CD4-positive, alpha-beta T cell treated with Interleukin-4 for 1 hour (primary cell): ENCODE measurements at places on chromosomes 4 and X.

DNA sequence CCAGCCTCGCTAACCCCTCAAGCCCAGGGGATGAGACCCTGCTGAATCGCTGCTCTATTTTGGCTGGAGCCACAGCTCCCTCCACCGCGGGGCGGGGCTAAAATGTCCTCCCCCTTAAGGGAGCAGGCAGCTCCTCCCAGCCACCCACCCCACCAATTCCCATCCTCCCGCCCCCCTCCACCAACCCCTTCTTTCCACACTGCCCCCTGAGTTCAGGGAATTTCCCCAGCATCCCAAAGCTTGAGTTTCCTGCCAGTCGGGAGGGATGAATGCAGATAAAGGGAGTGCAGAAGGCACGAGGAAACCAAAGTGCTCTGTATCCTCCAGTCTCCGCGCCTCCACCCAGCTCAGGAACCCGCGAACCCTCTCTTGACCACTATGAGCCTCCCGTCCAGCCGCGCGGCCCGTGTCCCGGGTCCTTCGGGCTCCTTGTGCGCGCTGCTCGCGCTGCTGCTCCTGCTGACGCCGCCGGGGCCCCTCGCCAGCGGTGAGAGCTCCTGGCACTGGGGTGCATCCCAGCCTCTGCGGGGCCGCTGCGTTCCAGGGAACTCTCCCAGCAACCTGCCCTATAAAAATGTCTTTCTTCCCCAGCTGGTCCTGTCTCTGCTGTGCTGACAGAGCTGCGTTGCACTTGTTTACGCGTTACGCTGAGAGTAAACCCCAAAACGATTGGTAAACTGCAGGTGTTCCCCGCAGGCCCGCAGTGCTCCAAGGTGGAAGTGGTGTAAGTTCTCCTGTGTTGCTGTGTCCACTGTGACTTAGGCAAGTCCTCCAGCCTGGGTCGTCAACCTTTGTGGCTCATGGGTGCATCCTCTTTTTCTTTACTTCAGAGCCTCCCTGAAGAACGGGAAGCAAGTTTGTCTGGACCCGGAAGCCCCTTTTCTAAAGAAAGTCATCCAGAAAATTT lies at the start of gene CXCL6:
Gene CXCL6 (plus strand): TSS at position 306 of the 907 bp plus-strand sequence. CDS start 73 bp downstream, at position 379.
- DNase-seq = peak; percentile 17

GRCh38 chr4:37680089-37680488 lies 6.1 kb downstream of the RELL1 start:
- DNase-seq = no peak

GRCh38 chr4:36218121-36218520 lies 26.2 kb downstream of the ARAP2 start:
- no peak for DNase-seq

GRCh38 chrX:112997991-112998390 lies 157.4 kb upstream of the AMOT start:
- DNase-seq = no peak

DNA sequence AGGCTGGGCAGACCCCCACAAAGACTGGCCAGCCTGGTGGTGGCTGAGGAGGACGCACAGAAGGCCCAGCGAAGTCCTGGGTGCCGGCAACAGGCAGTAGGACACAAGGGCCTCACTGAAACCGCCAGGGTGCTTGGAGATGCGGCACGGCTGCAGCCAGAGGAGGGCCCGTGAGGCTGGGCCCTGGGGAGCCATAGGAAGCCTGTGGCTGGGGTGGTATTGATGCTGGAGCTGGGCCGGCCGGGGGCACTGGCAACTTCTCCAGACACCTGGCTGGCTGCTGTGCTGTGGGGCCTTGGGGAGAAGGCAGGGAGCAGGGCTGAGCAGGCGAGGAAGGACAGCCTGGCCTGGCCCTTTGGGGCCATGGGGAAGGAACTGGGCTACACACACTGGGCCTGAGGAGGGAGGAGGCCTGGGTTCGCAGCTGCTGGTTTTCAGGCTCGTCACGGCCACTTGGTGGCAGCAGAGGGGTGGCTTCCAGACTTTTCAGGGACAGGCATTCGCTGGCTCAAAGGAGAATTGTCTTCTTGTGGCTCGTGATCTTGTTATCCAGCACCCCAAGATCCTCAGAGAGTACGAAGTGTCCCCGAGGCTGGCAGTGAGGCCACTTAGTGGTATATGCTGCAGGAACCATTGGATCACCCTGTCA lies 37.2 kb downstream of the ATP2B3 start:
- peak; percentile 63 for DNase-seq

- DNase-seq = no peak
Measured at GRCh38 chr4:160864253-160864652, 1299.5 kb downstream of the FSTL5 start.

DNA sequence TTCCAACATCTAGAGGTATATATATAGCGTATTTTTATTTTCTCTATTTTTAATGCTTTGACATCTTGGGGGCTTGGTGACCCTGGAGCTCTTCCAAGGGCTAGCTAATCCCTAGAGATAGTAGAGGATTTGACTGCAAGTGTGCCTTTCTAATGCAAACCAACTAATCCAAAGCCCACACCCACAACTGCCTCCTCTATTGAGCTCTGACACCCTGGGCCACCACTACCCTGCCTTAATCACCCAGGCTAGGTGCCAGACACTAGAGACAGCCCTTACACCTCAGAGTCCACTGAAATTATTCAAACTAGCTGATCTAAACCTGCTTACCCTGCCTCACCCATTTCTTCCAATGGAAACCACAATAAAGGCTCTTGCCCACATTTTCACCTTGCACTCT lies 69.6 kb upstream of the ATXN3L start:
- no peak for DNase-seq

DNA sequence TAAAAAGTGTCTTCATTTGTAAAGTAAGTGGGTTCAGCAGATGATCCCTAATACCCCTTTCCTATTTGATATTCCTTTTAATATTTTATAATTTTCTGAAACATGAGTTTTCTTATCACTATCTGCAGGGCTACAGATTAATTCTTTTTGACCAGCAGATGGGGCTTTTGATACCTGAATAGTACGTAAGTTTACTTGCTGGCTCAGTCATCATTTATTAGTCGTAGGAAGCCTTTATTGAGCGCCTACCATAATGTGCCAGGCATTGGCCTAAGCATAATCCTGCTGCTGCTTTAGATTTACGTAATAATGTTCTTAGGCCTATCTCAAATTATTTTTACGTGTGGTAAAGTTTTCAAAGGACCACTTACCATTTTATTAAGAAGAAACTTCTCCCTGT lies 33.1 kb downstream of the OSTC start:
- no peak for DNase-seq

DNA sequence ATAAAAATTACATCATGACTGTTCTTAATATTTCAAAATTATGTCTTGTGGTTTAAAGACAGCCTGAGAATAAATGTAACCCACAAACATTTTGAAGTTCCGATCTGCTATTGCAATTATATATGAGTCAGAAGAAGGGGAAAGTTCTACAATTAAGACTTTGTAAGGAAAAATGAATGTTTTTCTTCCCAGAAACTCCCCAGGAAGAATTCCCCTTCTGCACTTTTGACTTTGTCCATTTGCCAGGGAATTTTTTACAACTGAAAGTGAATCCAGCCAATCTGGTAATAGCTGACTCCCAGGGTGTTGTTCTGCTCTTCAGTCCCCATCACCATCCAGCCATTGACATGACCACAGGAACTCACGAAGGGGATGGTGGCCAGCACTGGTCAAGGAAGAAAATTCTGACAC lies 61.6 kb upstream of the NOCT start:
- DNase-seq = no peak

DNA sequence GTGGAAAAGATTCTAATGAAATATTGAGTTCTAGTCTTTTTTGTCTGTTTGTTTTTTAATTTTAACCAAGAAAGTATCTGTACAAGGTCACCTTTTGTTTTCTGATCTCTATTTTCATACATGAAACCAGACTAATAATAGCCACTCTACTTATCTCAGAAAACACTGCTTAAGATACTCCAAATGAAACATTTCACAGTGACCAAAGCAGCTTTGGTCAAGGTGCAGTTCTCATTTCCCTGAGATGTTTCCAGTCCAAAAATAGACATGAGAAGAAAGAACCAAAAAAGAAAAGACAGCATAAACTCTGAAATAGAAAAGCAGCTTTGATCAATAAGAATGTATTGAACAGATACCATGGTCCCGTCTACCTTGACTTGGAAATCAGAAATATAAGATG lies 782.8 kb downstream of the RAB28 start:
- DNase-seq = no peak

GRCh38 chrX:118164138-118164537 lies 47.5 kb upstream of the KLHL13 start:
- DNase-seq = no peak
